Stimulated activated CD8-positive, alpha-beta memory T cell treated with anti-CD3 and anti-CD28 coated beads, Interleukin-15, amount 100 ng/mL, for 1 hour (primary cell): ENCODE measurements at places on chromosomes 4 and X.

DNA sequence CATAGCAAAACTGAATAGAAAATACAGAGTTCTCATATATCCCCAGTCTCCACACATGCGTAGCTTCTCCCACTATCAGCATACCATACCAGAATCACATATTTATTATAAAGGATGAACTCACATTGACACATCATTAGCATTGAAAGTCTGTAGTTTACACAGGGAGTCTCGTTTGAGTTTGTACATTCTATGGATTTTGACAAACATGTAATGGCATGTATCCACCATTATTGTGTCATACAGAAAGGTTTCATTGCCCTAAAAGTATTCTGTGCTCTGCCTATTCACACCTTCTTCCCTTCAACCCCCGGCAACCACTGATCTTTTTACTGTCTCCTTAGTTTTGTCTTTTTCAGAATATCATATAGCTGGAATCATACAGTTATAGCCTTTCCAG is 562.4 kb downstream of the KCTD8 start:
- DNase-seq = no peak

DNA sequence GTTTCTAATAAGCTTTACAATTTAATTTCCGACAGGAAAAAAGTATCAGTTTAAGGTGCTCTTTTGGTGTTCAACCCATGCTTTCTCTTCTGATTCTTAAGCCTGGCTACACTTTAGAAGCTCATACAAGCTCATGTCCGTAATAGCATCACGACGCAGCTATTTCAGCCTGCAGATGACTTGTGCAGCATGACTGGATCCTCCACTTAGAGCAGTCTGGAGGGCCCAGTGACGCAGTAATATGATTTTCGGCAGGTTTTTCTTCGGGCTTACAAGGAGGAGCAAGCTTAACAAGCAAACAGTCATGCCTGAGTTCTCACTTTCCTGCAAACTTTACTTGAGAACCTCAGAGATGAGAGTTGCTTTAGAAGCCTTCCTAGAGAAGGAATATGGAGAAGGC is 85.3 kb upstream of the MAML3 start:
- no peak for DNase-seq

- no peak for DNase-seq
These were observed 52.4 kb upstream of the IGFBP7 start for GRCh38 chr4:57162499-57163019.

DNA sequence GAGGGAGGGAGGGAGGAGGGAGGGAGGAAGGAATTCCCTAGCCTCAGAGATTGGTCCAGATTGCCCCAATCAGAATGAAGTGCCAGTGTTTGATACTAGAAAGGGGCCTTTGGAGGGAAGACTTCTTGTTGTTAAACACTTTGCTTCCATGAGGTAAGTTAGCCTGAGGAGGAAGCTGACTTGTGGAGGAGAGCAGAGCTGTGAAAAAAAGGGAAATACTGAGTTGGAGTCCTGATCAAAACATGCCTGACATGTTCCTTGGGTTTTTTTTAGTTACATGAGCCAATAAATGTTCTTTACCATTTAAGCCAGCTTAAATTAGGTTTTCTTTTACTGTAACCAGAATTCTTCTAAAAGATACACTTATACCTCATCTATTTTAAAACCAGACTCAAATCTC is 57.6 kb downstream of the GSX2 start:
- no peak for DNase-seq

DNA sequence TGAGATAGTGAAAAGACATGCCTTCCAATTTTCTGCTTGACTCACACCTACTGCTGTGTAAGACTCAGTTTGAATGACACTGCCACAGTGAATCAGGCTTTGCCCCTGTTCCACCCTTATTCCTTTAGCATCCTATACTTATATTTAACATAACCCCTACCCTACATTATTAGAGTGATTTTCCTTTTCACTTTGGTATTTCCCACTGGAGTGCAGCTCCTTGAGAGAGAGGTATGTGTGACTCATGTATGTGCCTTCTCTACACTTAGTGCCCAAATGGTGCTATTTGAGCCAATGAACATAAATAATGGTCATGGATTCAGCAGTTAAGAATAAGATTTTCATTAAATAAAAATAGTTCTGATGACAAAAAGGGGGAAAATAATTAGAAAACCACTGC is 69.5 kb downstream of the RRAGB start:
- no peak for DNase-seq

DNA sequence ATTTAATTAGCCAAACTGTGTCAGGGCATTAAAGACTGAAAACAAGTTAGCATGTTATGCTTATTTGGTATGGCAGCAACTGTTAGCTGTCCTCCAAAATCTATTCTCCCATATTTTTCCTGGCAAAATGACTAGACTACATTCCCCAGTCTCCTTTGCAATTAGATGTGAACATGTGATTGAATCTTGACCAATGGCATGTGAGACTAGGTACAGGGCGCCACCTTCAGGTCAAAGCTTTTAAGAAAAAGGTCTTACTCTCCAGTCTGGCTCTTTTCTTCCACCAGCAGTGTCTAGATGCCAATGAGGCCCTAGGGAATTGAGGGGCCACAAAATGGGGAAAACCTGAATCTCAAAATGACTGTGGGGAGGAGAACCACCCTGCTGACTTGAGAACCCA is 408.2 kb downstream of the SMARCA1 start:
- no peak for DNase-seq

- DNase-seq = no peak
These were observed 9.1 kb upstream of the UBA1 start for GRCh38 chrX:47184486-47184885.

DNA sequence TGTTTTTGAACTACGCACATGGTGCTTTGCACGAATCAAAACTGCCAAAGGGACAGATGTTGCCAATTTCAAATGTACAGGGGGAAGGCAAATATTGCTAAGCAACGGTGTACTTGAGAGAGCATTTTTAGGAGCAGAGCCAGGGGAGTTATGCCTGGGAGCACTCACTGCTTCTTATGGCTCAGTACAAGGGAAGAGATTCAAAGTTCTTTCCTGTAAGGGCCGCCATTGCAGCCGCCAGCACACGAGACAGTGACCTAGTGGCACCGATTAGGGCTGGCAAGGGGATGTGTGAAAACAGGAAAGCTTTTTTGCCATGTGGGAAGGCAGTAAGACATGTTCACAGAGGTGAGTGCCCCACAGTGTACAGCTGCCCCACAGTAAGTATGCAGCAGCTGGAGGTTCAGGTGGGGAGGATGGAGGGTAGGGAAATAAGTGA is 133.8 kb downstream of the AFF1 start:
- DNase-seq = no peak

DNA sequence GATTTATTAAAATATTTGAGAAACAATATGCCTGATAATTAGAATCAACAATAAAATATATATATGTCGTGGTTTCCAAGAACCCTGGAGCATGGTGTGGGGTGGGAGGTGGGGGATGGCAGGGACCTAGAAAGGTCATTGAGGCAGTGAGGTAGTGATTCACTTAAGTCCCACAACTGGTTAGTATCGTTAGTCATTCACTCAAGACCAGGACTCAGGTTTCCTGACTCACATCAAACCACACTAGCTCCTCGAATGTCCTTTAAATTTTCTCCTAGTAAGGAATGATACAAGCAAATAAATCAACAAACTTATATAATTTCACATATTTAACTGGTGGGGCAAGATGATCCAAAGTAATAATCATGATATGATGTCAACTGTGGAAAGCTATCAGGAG is 158.8 kb upstream of the AADAT start:
- DNase-seq = no peak
